CD8-positive, alpha-beta memory T cell (primary cell): ENCODE measurements at places on chromosomes 3 and 15. TPM values are rescaled to one million over a fixed set of nuclear protein-coding genes. Genes with fewer than 3 reads are reported as not detected.

GRCh38 chr15:74179983-74180880 is 6.7 kb downstream of the ISLR start:
- no peak overlapping the region for H3K27ac ChIP-seq
- H3K4me1 ChIP-seq, result no peaks in the 10 kb centered on the region
- no peaks in the 10 kb centered on the region for H3K36me3 ChIP-seq
- no peaks in the 10 kb centered on the region for H3K27me3 ChIP-seq
- H3K4me3 ChIP-seq, result no peak overlapping the region

DNA sequence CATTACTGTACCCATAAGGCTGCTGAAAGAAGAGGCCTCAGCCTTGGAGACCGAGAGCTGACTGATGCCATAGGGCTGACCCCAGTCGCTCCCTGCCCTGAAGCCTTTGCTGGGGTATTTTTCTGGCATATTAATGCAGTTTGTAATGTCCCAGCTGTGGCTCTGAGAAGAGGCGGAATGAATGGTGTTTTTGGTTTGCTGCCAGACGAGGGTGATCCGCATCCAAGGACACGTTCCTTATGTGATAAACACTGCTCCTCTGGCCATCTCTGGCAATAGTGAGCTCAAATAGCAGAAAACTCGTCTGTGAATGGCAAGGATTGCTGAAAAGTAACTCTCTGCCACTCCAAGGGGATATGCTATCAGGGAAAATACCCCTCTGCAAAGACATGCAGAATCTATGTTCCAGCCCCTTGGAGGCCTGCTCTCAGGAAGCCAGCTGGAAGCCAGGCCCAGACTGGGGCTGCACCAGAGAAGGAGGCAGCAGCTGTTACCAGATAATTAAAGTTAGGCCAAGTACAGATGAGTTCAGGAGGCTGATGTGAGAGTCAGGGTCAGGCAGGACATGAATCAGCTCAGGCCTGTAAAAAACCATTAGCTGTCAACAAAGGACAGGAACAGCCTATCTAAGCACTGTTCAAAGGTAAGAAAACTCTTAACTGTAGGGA is 28.9 kb upstream of the KLHL6 start:
- no peak overlapping the region for H3K27ac ChIP-seq
- H3K4me3 ChIP-seq, result no peak overlapping the region
- H3K36me3 ChIP-seq, result no peaks in the 10 kb centered on the region
- no peak for DNase-seq
- H3K4me1 ChIP-seq, result peaks cover 30% of the 10 kb centered on the region
- H3K27me3 ChIP-seq, result no peaks in the 10 kb centered on the region

Gene EFCC1
- total RNA-seq, result not detected

DNA sequence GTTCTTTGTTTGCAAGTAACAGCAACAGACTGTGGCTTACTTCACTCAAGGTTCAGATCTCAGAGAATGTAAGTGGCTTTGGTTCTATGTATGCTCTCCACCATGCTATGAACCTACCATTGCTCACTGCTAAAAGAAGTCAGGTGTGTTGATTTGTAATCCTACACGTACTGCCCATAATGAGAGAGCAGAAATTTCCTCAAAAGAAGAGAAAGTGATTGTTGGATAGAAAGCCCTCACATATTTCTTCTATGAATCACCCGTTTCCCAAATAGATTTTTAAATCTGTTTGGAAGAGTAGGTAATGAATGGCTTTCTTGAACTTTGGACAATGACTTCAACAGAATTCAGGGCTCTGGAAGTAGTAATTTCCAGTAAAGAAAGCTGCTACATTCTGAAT is 565.4 kb downstream of the ROBO2 start:
- no peak overlapping the region for H3K4me3 ChIP-seq
- H3K4me1 ChIP-seq, result no peaks in the 10 kb centered on the region
- DNase-seq, result no peak
- no peak overlapping the region for H3K27ac ChIP-seq
- no peaks in the 10 kb centered on the region for H3K27me3 ChIP-seq

DNA sequence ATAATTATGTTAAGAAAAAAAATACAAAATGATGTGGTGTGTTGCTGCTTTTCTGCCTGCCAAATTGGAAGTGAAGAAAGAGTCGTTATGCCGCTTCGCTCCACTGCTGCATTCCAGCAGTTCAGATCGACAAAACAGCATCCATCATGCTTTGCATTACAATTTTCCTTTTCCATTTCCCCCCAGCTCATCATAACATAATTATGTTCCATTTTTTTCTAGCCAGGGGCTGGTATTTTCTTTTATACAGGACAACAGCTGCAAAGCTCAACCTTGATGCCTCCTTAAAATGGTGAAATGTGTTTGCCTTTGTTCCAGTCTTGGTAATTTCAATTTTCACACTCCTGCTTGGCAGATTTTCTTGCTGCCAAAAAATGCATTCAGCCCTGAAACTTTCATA is 44.9 kb upstream of the KBTBD12 start:
- no peaks in the 10 kb centered on the region for H3K27me3 ChIP-seq
- no peak overlapping the region for H3K4me3 ChIP-seq
- no peaks in the 10 kb centered on the region for H3K4me1 ChIP-seq
- H3K36me3 ChIP-seq, result no peaks in the 10 kb centered on the region
- no peak overlapping the region for H3K27ac ChIP-seq
- DNase-seq, result no peak

- no peaks in the 10 kb centered on the region for H3K36me3 ChIP-seq
- no peak overlapping the region for H3K4me3 ChIP-seq
- no peaks in the 10 kb centered on the region for H3K4me1 ChIP-seq
- no peak overlapping the region for H3K27ac ChIP-seq
- no peak for DNase-seq
Observed at GRCh38 chr3:105139881-105140560, 226.7 kb upstream of the ALCAM start.

- no peak for DNase-seq
- H3K27ac ChIP-seq, result no peak overlapping the region
- H3K4me3 ChIP-seq, result no peak overlapping the region
- H3K27me3 ChIP-seq, result no peaks in the 10 kb centered on the region
- H3K36me3 ChIP-seq, result no peaks in the 10 kb centered on the region
- no peaks in the 10 kb centered on the region for H3K4me1 ChIP-seq
Observed at GRCh38 chr3:155643581-155644165, 101.2 kb downstream of the PLCH1 start.

Gene INSYN1
- not detected for total RNA-seq

Gene PPARG
- 0.66 TPM for total RNA-seq

- H3K27me3 ChIP-seq, result peaks cover 6% of the 10 kb centered on the region
- no peaks in the 10 kb centered on the region for H3K4me1 ChIP-seq
- DNase-seq, result peak; percentile 56
- no peaks in the 10 kb centered on the region for H3K36me3 ChIP-seq
- H3K27ac ChIP-seq, result no peak overlapping the region
Observed at GRCh38 chr3:97815149-97815917, 6.5 kb upstream of the CRYBG3 start.

- DNase-seq, result no peak
- H3K36me3 ChIP-seq, result no peaks in the 10 kb centered on the region
- no peak overlapping the region for H3K27ac ChIP-seq
Observed at GRCh38 chr15:89778861-89779260, 2.7 kb downstream of the MESP2 start.

DNA sequence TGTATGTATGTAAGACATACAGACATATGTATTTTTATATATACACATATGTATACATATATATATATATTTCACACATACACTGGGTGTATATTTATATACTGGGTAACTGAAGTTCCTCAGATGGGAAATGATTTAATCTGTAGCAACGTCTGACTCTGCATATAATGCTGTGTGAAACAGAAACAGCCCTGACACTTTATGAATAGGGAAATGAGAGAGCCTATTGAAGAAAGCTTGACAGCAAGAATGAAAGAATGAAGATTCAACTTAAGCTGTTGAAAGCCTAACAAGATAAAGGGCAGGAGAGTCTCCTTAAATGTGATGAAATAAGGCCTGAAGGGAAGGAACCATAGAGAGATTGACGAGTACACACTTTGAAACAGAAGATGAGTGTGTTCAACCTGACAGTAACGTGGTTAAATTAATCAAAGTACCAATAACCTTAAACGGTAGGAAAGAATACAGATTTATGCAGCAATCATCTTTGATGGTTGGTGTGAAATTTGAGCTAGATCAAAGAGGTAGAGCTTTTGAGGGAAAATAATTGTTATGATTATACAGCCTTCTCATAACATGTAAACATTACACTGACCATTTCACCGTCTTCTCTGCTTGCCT is 169.9 kb downstream of the MECOM start:
- H3K36me3 ChIP-seq, result no peaks in the 10 kb centered on the region
- no peak overlapping the region for H3K4me3 ChIP-seq
- DNase-seq, result no peak
- no peaks in the 10 kb centered on the region for H3K27me3 ChIP-seq

Gene IL20RB
- 0.96 TPM for total RNA-seq

DNA sequence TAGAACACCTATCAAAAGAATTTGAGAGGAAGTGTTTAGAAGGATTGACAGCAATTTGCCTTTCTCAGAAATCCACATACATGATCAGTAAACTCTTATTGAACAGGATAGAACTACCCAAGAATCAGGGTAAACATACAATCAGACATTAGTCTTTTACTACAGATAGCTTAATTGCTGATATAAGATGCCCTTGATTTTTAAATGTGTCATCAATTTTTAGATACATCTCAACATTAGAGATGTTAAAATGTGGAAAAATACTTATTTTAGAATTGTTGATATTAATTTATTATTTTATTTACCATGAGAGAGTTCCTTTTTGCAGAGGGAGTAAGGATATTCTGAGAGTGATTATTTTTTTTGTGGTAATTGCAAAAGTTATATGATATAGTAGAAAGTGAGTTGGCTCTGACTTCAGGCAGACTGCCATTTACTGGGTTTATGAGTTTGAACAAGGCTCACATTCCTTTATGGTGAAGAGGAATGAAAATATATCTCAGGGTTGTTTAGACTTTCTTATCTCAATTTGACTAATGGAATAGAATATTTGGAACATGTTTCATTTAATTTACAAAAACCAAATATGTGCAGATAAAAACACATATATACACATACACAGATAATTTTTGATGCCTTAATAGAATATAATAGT is 302.8 kb upstream of the GOLIM4 start:
- H3K4me3 ChIP-seq, result no peak overlapping the region
- no peaks in the 10 kb centered on the region for H3K4me1 ChIP-seq
- no peak for DNase-seq
- no peak overlapping the region for H3K27ac ChIP-seq
- no peaks in the 10 kb centered on the region for H3K36me3 ChIP-seq

Gene LOXL1
- 1.5 TPM for total RNA-seq

DNA sequence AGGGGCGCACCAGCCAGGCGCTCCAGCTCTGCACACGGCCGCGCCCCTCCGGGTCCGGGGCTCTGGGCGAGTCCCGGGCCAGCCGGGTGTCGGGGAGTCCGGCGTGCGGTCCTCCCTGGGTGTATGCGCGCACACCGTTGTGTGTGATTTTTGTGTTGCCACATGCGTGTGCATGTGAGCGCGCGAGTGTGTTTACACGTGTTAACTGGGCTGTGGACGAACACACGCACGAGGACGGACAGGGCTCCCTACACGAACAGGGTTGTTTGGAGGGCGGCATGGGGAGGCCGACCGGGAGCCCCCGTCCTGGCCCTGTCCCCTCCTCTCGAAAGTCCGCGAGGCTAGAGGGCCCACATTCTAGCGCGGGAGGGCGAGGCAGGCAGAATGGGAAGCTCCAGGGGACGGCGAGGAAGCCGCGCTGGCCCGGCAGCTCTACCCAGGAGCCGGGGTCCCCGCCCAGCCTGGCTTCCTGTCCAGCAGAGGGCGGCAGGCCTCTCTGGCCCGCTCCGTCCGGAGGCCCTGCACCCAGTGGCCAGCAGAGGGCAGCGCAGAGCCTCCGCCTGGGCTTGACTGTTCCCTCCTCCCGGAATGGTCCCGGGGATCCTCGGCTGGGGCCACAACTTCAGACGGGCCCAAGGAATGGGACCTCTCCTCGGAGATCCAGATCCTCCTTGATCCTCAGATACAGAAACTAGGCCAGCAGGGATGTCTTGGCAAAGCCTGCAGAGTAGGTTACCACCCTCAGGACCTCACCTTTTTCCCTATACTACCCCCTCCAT is 611 bp upstream of the LINGO1 start:
- H3K4me1 ChIP-seq, result peaks cover 14% of the 10 kb centered on the region
- H3K27ac ChIP-seq, result no peak overlapping the region
- H3K36me3 ChIP-seq, result no peaks in the 10 kb centered on the region

DNA sequence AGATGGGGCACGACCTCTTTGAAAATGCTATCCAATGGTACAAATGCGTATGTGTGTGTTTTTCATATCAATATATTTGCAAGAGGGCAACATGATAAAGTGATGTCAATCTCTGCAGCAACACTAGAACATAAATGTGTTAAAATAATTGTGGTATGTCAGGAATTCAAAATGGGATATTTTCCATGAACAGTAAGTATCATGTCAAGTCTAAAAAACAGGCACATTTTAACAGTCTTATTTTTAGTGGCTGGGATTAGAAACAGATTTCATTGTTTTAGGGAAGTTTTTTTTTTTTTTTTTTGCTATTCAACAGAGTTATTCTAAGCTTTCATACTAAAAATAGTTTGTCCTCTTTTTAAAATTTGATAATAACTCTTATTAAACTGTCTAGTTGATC is 209.8 kb downstream of the GAP43 start:
- H3K4me1 ChIP-seq, result no peaks in the 10 kb centered on the region
- H3K27ac ChIP-seq, result no peak overlapping the region
- DNase-seq, result no peak
- H3K36me3 ChIP-seq, result no peaks in the 10 kb centered on the region
- no peaks in the 10 kb centered on the region for H3K27me3 ChIP-seq

- H3K4me3 ChIP-seq, result no peak overlapping the region
- H3K4me1 ChIP-seq, result peaks cover 13% of the 10 kb centered on the region
- no peaks in the 10 kb centered on the region for H3K27me3 ChIP-seq
- H3K27ac ChIP-seq, result no peak overlapping the region
Observed at GRCh38 chr3:167694121-167694520, 40.4 kb upstream of the WDR49 start.

GRCh38 chr3:157142315-157142714 is 17.6 kb downstream of the CCNL1 start:
- no peaks in the 10 kb centered on the region for H3K27me3 ChIP-seq
- DNase-seq, result no peak
- no peak overlapping the region for H3K4me3 ChIP-seq
- H3K36me3 ChIP-seq, result peaks cover 29% of the 10 kb centered on the region
- H3K27ac ChIP-seq, result no peak overlapping the region
- peaks cover 3% of the 10 kb centered on the region for H3K4me1 ChIP-seq

DNA sequence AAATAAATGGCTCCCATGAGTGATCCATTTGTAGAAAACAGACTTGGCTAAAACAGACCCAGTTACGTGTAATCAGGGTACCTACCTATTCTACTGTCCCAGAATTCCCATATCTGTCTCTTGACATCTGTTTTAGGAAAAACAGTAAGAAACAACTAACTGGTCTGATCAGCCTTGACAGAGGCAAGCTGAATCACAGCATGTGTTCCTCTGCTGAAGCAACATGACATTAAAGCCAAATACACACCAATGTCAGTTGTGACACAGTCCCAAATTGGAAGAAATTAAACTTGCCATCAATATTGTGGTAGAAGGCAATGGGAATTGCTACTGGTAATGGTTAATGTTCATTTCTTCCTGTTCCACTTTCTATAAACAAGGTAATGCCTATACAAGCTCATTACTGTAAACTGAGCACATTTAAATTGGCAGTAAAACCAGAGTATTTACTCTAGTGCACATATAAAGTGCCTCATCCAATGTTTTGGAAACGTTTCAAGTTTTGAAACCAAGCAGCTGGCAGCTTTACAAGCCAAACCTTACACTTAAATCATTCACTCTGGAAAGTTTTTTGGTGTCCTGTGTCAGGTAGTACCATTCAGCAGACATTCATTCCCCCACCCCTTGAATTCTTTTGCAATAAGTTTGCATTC is 27.0 kb downstream of the ALDH1A2 start:
- no peak for DNase-seq
- H3K27ac ChIP-seq, result no peak overlapping the region
- no peaks in the 10 kb centered on the region for H3K4me1 ChIP-seq
- H3K36me3 ChIP-seq, result no peaks in the 10 kb centered on the region
